Stimulated activated CD8-positive, alpha-beta memory T cell treated with anti-CD3 and anti-CD28 coated beads, Interleukin-7, amount 100 ng/mL, for 24 hours (primary cell): ENCODE measurements at places on chromosomes 6 and 20.

DNA sequence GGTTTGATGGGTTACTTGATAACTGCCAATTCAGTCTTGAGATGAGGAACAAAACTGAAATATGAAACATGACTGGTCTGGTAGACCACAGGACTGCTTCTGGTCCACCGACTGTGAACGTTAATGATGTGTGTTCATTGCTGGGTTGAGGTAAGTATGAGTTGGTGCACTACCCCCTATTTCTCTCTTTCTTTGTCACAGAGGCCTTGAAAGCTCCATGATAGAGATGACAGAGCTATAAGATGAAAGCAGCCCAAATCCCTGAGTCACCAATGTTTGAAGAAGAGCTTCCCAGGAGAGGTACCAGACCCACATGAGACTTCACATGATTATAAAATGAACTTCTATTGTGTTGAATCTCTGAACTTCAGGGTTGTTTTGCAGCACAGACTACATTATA lies 555.5 kb downstream of the PTPRT start:
- no peak for DNase-seq

GRCh38 chr6:107784669-107785068 lies 39.4 kb downstream of the SCML4 start:
- no peak for DNase-seq

GRCh38 chr6:154161689-154162088 lies 122.6 kb downstream of the OPRM1 start:
- DNase-seq: no peak

DNA sequence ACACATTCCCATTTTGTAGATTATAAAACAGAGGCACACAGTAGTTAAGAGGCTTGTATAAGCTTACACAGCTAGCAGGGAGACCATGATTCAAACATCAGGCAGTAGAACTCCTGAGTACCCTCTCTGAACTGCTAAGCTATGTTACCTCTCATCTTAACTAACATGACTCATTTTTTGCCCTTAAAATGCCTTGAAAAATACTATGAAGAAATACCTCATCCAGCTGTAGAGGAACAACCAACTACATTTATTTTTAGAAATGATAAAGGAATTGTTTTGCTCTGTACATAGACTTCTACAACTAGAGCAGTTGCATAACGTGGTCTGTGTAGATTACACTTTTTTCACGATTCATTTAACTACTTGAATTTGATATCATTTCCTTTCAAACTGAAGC lies 102.1 kb downstream of the FLRT3 start:
- DNase-seq: no peak

GRCh38 chr6:154572556-154572955 lies 62.1 kb upstream of the CNKSR3 start:
- no peak for DNase-seq

DNA sequence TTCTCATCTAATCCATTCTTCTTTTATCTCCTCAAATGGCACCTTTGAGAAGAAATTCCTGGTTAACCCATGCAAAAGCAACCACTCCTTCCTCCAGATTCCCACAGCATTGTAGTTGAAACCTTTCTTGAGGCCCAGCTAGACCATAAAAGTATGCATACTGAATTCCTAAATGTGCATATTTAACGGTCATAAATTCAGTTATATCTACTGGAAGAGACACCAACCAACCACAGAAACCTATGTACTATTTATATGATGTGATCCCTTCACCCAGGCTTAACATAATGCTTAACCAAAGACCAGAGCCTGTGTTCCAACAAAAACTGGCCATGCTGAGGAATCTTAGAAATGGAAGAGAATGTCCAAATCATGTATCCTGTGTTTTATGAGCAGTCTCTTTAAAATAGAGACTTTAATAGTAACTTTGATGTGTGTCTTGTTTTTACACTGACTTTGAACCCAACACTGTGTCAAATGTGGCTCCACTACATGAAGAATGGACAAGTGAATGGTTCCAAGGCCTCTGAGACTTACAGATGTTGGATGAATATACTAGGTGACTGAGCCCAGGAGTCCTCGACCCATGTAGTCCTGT lies 11.4 kb upstream of the TAF8 start:
- no peak for DNase-seq

- DNase-seq: no peak
Measured at GRCh38 chr20:46651091-46651962, at the start of gene SLC13A3. Gene SLC13A3, minus strand, starts transcription at chr20:46651459. Its CDS starts 38 bp downstream, at chr20:46651421.

DNA sequence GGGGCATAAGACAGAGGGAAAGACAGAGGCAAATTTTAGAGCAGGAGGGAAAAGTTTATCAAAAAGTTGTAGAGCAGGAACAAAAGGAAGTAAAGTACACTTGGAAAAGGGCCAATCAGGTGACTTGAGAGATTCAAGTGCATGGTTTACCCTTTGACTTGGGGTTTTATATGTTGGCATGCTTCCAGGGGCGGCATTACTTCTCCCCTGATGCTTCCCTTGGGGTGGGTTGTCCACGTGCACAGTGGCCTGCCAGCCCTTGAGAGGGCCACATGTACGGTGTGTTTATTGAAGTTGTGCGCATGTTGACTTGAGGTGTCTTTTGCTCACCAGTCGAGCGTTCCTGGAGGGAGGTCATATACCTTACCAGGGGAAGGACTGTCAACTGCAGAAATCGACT lies 259.5 kb upstream of the JARID2 start:
- DNase-seq: no peak

GRCh38 chr20:3887876-3888620 lies 1.1 kb upstream of the PANK2 start:
- DNase-seq: no peak

DNA sequence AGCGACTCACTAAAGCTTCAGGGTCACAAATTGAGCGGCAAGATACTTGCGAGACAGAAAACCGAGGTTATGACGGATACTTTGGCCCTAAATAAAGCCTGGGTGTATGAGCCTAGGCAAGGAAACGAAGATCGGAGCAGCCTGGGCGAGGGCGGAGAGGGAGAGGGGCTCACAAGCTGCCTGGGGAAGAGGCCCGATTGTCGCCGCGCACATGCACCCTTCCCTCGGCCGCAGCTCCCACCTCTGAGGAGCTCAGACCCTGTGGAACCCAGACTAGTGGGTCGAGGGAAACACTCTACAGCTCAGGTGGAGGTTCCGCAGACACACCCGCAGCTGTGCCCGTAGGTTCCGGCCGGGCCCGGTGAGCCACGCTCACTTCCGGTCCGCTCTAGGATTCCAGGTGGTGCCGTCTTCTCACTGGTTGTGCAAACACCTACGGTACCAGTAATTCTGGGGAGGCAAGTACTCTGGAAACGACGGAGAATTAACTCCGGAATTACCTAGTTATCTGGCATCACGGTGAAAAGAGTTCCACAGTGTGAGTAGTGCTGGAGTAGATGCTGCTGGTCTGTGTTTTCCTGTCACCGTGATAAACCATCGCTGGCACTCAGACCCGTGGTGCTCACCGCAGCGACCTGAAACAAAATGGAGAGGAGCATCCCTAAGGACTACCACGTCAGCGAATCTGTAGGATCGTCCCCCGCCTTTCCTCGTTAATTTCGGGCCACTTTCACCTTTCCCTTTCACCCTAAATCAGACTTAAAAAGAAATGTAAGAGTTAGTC lies 61.5 kb downstream of the GPX5 start:
- peak; percentile 33 for DNase-seq
